T-helper 22 cell (primary cell): ENCODE measurements at places on chromosomes 16 and 17.
A peak's percentile ranks its signal among the peaks of the same experiment; 100 is the strongest.

- no peak for DNase-seq
Observed at GRCh38 chr17:75640556-75641119, 7.4 kb downstream of the SMIM5 start.

- DNase-seq: no peak
Observed at GRCh38 chr17:4269915-4270314, 6.1 kb upstream of the ANKFY1 start.

DNA sequence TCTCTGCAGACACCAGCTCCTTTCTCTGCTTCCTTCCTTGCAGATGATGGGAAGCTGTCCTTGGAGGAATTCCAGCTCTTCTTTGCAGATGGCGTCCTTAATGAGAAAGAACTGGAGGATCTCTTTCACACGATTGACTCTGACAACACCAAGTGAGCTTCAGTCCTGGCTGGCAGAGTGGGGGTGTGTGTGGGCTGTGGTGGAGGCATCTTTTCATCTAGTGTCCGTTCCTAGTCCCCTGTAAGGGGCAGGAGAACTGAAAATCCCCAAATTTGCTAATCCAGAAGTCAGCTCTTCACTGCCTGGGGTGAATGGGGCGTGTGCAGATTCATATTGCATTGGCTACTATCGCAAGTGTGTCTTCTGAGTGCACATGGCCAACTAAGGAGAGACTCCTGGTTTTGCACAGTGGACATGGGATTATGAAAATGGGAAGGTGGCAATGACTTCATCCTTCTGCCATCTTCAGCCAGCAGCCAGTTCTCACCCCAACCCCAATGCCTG lies 10.4 kb downstream of the NECAB2 start:
- no peak for DNase-seq

DNA sequence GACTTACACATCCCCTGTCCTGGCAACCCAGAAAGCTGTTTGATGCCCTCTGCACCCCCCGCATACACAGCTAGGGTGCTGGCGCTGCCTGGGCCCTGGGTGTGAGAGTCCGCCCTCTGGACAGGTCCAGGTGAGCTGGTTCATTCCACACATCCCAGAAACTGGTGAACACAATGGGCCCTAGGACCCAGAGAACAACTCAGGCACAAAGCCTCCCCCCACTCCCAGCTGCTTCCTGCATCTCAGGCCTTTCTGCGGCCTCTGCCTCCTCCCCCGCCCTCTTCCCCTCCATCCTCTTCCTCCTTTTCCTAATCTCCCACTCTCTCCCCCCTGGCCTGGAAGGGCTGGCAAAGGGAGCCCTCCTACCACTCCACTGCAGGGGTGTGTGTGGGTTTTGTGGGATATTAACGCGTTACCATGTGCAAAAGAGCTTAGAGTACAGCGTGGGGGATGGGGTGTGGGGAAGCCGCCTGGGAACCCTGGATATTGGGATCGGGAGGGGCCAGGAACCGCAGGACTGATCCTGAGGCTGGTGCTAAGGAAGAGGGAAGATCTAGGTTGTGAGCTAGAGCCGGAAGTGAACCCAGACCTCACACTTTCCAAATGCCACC lies 1.6 kb upstream of the PPP1R9B start:
- peak; percentile 29 for DNase-seq

DNA sequence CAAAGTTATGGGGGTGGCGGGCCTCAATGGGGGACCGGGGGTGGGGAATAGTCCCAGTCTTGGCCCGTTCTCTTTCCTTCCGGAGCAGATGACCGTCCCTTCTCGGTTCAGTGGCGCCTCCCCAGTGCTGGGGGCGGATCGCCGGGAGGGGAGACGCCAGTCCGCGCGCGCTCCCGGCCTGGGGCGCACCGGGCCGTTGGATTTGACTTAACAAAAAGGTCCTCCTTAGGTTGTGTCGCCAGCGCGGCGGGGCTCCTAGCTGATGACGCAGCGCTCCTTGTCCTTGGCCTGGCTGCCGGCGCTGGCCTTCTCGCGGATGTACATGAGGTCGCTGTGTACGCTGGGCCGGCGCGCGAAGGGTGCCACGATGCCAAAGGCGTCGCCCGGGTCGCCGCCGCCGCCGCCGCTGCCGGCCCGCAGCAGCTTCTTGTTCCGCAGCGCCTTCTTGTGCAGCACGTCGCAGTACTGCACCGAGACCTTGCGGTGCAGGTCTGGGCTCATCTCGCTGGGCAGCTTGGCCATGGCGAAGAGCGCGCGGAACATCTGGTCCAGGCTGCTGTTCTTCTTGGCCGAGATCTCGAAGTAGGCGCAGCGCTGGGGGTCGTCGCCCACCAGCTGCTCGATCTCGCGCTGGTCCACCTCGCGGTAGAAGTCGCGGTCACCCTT lies 1.2 kb downstream of the RASD1 start:
- DNase-seq: no peak

DNA sequence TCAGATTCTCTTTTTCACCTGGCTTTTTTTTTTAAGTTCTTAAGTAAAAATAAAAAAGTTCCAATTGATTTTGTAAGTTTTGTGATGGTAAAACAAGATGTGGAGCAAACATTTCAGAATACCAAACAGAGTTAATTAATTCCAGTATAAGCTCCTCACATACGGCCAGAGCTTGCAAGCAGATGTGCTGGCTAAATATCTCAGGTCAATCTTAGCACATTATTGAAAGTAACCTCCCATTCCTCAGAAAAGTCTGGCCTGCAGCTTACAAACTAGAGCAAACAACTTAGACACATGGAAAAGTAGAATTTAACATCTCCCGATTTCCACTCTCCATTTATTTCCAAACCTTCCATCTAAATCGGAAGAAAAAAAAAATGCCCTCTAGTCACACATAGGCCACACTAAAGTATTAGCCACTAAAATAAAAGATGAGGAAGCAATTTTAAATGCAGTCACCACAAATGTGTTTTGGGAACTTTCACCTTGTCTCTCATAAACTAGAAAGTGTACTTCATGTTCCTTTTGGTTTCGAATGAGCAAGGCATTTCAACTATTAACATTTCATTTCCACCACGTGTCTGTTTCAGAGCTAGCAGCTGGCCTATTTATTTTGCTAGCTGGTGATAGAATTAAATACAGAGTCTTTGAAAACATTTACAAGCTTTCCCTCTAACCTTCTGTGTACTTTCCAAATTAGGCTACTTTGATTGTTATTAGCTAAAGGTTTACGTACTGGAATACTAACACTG lies 143.3 kb downstream of the STX8 start:
- no peak for DNase-seq

- DNase-seq: no peak
Observed at GRCh38 chr16:51157698-51158097, 6.6 kb upstream of the SALL1 start.

GRCh38 chr16:46482895-46483294 lies 138.3 kb downstream of the SHCBP1 start:
- no peak for DNase-seq

- no peak for DNase-seq
Observed at GRCh38 chr17:2191785-2192184, 111.8 kb downstream of the SMG6 start.

DNA sequence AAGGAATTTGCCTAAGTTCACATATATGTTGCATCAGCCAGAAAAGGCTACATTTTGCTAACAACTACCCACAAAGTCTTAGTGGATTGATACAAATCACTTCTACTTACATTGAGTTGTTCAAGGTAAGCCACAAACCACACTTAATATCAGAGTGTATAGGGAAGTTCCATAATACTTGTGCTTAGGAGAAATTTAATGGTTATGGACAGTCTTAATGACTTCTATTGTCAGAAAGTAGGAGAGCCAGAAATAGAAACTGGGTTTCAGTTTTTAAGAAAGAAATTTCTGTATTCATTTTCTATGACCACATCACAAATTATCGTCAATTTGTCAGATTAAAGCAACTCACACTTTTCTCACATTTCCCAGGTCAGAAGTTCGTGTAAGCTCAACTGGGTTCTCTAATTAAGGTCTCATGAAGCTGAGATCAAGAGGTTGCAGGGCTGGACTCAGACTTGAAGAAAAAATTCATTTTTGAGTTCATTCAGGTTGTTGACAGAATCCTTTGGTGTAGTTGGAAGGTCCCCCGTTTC lies 695.7 kb downstream of the CDH11 start:
- DNase-seq: no peak

DNA sequence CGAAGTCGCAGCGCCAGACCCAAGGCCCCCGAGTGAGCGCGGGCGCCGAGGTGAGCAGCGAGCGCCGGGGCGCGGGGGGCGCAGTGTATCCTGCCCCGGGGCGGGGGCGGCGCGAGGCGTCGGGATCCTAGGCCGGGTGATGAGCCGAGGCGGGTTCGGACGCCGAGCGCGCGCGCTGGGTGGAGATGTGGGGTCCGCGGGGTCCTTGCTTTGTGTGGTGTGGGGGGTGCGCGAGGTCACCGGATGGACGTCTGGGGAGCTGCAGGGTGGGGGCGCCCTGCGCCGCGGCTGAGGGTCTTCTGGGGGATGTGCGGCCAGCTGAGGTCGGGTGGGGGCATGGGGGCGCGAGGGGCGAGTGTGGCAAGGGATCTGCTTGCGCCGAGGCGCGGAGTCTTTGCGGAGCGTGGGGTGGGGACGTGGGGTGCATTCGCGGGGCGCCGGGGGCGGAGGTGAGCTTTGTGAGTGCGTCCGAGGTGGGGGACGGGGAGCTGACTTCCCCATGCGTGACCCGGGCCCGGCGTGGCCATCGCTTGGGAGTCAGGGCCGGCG lies 560 bp downstream of the RAI1 start:
- no peak for DNase-seq

- DNase-seq: no peak
Observed at GRCh38 chr17:76635039-76635438, 8.5 kb downstream of the ST6GALNAC1 start.

- DNase-seq: no peak
Observed at GRCh38 chr17:74497471-74497870, 31.0 kb downstream of the CD300A start.

GRCh38 chr16:3937066-3937875 lies 56.8 kb upstream of the CREBBP start:
- no peak for DNase-seq

DNA sequence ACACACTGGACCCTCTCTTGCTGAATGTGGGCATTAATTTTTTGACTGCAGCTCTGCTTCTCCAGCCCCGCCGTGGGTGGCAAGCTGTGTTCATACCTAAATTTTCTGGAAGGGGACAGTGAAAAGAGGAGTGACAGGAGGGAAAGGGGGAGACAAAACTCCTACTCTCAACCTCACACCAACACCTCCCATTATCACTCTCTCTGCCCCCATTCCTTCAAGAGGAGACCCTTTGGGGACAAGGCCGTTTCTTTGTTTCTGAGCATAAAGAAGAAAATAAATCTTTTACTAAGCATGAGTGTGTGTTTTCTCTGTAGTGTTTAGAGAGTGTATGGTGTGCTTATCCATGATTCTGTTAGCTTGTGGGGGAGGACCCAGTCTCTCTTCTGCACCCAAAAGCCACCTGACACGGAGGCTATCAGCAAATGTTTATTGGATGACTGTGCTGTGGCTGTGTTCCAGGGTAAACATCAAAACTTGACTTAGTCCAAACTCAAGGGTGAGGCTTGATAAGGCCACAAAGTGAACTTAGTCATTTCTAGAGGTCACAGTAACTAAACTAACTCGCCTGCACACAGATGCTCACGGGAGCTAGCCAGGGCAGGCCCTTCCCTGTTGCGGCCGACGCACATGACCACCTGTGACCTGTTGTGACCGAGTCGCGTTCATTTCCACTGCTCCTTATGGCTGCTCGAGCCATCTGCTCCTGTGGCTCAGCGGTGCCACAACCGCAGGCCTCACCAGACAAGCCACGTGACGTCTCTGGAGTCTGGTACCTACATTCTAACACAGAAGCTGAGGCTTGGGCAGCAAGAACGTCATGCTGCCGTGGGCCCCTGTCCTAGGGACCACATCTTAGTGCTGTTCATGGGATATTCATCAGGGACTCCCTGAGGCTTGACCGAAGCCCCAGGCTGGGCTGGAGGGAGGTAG lies 9.8 kb upstream of the MED11 start:
- no peak for DNase-seq

- DNase-seq: no peak
Observed at GRCh38 chr16:54783980-54784379, 146.7 kb upstream of the IRX5 start.
